NAMALWA (cell line): ENCODE measurements at places on chromosomes 3 and 15.

DNA sequence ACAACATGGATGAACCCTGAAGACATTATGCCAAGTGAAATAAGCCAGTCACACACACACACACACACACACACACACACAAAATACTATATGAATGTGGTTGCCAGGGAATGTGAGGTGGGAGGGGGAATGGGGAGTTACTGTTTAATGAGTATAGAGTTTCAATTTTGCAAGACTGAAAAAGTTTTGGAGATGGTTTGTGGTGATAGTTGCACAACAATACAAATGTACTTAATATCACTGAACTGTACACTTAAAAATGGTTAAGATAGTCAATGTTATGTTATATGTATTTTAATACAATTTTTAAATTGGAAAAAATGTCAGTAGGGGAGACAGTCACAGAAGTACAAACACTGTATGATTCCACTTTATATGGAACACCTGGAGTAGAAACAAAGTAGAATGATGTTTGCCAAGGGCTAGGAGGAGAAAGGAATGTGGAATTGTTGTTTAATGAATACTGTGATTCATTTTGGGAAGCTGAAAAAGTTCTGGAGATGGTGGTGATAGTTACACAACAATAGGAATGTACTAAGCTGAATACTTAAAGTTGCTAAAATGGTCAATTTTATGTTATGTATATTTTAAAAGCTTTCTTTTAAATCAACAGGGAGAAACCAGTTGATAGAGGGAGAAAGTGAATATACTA lies 76.6 kb downstream of the RPL39L start:
- no peak for DNase-seq

DNA sequence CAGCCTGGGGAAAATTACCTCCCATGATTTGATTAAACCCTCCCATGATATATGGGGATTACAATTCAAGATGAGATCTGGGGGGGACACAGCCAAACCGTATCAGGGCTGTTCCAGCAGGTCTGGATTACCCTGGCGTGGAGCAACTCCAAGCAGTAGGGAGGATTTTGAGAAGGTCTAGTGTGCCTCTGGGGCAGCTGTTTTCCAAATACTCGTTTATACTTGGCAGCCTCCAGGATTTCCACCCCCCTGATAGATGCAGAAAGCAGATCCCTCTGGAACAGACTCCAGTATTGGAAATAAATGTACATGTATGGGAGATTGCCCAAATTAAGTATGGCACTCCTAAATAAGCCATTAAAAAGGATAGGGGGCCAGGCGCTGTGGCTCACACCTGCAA lies 7.7 kb upstream of the IRAK2 start:
- no peak for DNase-seq

DNA sequence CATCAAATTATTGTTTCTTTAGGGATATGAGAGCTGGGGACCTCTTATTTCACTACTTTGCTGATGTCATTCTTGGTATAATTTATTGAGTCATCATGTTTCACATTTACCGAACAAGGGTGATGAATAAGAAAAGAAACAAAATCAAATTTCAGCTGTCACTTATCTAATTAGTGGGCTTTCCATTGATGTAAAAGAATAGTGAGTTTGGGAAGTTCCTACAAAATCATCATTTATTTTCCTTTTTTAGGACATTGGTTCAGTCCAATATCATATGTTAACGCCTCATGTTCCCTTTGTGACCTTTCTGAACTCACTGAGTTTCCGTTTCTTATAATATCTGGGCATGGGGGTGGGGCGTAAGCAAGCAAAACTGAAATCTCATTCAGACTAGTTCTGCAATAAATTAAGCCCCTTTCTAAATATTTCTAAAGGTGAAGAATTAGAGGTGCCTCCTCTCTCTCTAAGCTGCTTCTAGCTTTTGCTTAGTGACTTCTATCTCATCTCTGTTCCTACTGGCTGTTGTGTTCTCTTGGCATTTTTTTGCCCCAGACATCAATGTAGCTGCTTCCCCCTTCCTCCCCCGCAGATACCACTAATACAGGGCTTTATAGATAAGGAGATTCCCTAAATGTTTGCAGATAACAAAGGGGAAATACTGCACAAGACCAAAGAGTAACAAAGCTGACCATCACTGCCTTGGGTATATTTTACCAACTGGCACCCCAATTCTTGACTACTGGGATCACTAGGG lies 238.0 kb upstream of the CTNNB1 start:
- no peak for DNase-seq

DNA sequence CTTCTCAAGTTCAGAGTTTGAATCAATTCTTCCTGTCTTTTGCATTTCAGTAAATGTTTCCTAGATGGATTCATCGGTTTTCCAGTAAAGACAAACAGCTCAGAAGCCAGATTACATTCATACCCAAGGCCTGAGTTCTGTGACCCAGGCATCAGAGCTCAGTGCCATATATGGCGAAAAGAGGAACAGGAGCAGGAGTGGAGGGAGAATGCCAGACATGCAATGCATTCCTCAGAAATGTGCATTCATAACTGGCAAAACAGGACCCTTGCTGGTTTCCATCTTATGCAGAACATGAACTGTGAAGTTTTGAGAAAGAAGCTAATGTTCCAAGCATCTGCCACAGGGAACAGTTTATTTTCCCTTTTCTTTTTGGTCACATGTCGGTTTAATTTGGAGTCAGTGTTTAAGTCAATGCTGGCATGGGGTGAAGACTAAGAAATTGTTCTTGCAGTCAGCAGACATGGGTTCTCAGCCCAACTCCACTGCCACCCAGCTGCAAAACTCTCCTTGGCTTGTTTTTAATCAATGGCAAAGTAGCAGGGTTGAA lies 116.5 kb downstream of the LPP start:
- DNase-seq: no peak

- DNase-seq: no peak
Measured at GRCh38 chr15:48710952-48711495, 65.5 kb upstream of the FBN1 start.

- no peak for DNase-seq
Measured at GRCh38 chr3:140708815-140709214, 31.0 kb downstream of the TRIM42 start.

- no peak for DNase-seq
Measured at GRCh38 chr3:16186565-16186964, 12.1 kb downstream of the GALNT15 start.

- no peak for DNase-seq
Measured at GRCh38 chr3:10196389-10197052, 31.8 kb downstream of the IRAK2 start.

DNA sequence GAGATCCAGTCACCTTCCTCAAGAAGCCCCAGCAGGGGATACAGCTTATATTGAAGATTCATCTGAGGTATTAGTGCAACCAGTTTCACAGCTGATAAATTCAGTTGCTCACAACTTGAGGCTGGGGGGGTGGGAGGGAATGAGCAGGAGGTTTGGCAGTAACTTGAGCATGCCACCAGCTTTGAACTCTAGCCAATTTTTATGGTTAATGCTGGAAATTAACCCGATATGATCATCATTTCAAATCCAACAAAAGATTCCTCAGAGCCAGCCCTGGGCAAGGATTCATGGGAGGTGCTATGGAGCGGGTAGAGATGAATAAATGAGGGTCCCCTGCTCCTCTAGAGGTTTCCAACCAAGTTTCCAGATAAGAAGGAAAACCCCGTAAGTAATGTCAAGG lies 73.1 kb upstream of the HES1 start:
- no peak for DNase-seq

- DNase-seq: no peak
Measured at GRCh38 chr15:52488830-52489229, 39.9 kb downstream of the MYO5A start.

DNA sequence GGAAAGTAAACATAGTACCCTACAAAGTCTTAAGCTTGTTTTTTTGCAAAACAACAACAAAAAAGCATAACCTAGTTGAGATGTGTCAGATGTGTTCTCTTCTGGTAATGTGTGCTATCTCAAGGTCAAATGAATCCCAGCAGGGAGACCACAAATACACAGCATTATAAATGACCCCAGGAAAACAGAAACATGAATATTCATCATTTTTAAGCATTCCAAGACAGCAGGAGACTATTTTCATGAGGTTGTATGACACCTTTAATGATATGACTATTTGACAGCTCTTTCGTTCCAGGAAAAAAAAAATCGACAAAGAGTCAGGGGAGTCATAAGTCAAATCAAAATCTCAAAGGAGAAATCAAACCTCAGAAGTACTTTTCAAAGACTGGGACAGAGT lies 62.7 kb upstream of the CBLB start:
- DNase-seq: no peak

DNA sequence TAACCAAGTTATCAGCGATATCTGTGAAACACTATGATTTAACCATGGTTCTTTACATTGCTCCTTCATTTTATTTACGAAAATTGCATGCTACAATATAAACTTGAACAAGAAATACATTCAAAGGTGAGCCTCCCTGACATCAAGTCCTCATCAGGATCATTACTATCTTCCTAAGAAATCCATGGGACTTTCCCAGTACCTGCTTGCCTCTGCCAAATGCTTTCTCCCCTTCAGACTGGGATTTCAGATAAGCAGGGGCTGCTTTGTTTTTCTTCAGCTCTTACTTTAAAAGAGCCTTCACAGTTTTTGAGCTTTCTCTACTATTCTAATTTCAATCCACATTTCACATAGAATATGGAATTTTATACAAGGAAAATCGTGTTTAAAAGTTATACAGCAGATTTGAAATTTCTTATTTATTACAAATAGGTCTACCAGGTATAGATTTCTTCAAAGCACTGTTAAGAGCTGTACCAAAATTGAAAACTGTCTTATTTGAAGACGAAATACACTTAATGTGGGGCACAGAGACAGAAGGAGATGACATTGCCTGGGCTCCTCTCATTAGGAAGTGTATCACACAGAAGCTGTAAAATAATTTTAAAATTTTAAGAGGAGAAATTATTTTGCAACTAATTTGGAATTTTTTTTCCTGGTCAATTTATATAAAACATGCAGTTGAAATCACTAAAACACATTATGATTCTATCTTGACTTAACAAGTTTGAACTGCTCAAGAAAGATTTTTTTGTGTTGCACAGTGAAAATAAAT lies 615.0 kb upstream of the AGTR1 start:
- DNase-seq: no peak

- DNase-seq: no peak
Measured at GRCh38 chr3:104832530-104832929, 534.2 kb upstream of the ALCAM start.

GRCh38 chr3:187850258-187850921 lies 105.1 kb upstream of the BCL6 start:
- no peak for DNase-seq

- DNase-seq: no peak
Measured at GRCh38 chr3:157360044-157360443, 76.6 kb upstream of the PTX3 start.

DNA sequence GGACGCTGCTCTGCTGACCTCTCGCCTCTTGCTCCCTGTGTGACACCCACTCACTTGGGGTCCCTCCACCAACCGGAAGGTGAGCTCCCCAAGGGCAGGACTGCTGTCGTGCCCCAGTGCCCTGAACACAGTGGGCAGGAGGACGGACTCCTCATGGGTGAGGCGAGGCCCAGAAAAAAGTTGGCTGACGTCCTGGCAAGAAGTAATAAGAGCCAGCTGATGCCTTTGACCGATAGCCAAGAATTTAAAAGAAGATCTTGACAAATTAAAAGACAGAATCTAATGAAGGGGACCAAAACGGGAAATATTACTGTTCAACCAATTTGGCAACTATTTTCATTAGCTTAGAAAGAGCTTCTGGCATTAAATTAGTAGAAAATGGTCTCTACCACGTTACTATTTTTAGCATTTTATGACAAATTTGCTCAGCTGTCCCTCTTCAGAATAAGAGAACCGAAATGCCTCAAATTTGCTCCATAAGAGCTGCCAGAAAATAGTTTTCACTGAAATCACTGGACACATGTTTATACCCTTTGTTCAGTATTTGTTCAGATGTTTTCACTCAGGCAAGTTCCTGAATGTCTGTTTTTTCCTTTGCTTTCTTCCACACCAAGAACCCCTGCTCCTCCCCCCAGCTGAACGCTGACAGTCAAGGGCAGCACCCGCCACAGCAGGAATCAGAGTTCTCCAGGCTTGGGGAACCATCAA lies 60.5 kb downstream of the XXYLT1 start:
- DNase-seq: no peak

DNA sequence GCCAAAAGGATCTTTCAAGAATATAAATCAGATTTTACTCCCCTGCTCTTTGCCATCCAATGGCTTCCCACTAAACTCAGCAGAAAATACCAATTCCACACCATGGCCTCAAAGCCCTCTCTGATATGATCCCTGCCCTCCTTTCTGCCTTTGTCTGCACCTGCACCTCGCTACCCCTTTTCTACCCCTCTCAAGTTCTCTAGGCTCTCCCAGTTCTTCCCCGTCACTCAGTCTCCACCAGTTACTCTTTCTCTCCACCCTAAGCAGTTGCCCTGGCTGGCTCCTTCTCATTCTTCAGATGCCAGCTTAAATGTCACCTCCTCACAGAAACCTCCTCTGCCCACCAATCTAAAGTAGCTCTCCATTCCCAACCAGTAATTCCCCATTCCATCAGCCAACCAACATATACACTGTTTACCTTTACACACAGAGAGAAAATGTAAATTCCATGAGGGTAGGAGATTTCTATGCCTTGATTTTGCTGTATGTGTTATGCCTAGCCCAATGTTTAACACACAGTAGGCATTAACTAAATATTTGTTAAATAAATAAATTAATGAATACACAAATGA lies 93.6 kb upstream of the LPP start:
- DNase-seq: no peak
